ENCODE measurements at places on chromosomes 16 and 17. TPM values are rescaled to one million over a fixed set of nuclear protein-coding genes. Genes with fewer than 3 reads are reported as not detected.

DNA sequence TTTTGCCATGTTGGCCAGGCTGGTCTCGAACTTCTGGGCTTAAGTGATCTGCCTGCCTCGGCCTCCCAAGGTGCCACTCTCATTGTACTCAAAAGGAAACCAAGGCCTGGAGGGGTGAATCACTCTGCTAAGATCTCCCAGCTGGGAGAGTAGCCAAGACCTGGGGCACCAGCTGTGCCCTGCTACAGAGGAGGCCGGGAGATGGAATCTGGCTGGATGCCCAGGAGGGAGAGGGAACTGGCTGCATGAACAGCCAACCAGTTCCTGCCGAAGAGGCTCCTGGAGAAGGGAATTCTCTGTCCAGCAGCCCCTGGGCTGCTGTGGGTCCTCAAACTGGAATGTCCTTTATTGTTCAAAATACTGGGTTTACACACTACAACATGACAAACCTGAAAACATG, 238.7 kb upstream of the CIBAR2 start:
- peak; percentile 99 for DNase-seq

- no peak for DNase-seq
Measured at GRCh38 chr17:19541445-19541844, 7.8 kb downstream of the SLC47A1 start.

DNA sequence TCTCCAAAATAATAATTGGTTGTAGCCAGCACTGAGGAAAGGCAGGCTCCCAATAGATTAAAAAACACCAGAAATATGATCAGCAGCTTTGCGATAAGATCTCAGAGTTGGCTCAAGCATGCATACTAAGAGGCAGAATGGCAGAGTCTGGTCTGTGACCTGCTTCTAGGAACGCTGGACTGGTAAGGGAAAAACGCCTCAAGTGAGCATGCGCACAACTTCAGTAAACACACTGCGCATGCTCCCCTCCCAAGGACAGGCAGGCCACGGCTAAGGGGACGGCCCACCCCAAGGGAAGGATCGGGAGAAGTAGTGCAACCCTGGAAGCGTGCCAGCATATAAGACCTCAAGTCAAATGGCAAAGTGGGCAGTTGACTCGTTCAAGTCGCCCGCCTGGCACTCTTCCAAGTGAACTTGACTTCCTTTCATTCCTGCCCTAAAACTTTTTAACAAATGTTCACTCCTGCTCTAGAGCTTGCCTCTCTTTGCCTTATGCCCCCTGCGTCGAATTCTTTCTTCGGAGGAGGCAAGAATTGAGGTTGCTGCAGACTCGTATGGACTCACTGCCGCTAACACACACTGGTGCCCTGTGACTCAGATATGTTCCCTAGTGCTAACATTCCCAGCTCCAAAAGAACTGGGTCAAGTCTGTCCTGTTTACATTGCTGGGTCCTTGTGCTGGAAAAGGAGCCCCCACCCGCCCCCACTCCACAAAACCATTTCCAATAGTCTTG, 22.4 kb upstream of the PRM1 start:
- DNase-seq = no peak

DNA sequence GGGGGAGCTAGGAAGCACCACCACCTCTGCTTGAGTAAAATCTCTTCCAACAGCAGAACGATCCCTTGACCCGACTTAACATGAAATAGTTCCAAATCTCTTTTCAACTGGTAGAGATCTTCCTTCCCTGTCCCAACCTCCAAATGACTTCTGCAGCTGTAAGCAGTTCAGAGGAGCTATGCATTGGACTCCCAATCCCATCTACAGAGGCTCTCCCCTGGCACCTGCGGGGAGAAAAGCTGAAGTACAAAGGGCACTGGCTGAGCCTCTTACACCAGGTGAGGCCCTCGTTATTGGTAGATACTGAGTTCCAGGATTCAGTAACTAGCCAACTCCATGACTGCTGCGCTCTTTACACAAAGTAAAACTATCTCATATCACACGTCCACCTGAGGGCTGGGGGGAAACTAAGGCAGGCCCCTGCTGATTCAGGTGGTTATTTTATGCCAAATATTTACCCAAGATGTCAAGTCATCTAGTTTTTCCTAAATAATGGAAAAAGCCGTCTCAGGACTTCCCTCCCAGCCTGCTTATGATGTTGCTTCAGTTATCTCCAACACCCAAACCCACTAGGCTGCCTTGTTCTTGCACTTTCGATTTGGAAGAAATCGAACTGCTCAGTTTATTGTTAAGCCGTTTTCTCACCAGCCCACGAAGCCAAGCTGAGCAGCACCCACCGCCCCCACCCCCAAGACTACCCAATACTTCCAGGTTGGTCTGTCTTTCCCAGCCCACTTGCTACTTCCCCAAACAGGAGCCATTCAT, 3.2 kb downstream of the ACTG1 start:
- no peak for DNase-seq

- DNase-seq = peak; percentile 92
Measured at GRCh38 chr17:3004150-3004801, 59.1 kb downstream of the OR1D5 start.

DNA sequence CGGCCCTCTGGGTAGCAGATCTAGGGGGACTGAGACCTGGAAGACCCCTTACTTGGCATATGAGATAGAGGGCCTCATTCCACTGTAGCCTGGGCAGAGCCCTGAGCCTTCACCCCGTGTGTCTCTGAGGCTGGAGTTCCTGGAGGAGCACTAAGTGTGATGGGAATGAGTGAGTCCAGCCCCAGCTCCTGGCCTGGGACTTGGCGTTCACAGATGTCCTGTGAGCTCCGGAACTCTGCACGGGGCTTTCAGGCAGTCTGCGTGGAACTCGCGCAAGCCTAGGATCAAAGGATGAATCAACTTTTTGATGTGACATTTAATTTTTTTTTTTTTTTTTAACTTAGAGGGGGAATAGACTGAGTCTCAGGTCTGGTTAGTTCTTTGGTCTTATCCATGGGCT, 1.8 kb downstream of the NKD1 start:
- DNase-seq = no peak

GRCh38 chr16:4450931-4451519, 23.4 kb downstream of the NMRAL1 start:
- DNase-seq = no peak

The SOX8 gene
- total RNA-seq = 0.12 TPM

GRCh38 chr17:60473788-60474187, 51.5 kb downstream of the CHCT1 start:
- no peak for DNase-seq

- DNase-seq = peak; percentile 46
Measured at GRCh38 chr16:57802341-57803133, at the start of gene KIFC3. Gene KIFC3, minus strand, starts transcription at chr16:57802491. Its CDS starts 4,248 bp downstream, at chr16:57798243.

DNA sequence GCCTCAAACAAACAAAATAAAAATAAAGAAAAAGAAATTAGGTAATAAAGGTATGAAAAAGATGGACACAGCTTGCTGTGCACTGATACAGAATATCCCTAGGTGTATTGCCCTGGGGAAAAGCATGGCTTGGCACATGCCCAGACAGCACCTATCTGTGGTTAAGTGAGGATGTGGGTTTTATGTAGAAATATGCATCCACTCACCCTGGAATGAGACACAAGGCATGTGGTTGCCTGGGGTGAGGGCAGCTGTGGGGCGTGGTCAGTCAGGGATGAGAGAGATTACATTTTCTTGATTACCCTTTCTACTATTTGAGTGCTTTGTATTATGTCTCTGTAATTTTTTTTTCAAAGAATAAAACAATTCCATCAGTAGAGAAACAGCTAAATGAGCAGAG, 6.9 kb downstream of the PLLP start:
- DNase-seq = peak; percentile 84

Measured in H4 (cell line).